Stimulated activated CD4-positive, alpha-beta T cell treated with anti-CD3 and anti-CD28 coated beads, Interleukin-1b, Interleukin-23, amount 100 ng/mL, for 1 hour (primary cell): ENCODE measurements at places on chromosomes 2 and 18.

GRCh38 chr18:79485788-79486355, 90.1 kb downstream of the NFATC1 start:
- DNase-seq, result no peak

DNA sequence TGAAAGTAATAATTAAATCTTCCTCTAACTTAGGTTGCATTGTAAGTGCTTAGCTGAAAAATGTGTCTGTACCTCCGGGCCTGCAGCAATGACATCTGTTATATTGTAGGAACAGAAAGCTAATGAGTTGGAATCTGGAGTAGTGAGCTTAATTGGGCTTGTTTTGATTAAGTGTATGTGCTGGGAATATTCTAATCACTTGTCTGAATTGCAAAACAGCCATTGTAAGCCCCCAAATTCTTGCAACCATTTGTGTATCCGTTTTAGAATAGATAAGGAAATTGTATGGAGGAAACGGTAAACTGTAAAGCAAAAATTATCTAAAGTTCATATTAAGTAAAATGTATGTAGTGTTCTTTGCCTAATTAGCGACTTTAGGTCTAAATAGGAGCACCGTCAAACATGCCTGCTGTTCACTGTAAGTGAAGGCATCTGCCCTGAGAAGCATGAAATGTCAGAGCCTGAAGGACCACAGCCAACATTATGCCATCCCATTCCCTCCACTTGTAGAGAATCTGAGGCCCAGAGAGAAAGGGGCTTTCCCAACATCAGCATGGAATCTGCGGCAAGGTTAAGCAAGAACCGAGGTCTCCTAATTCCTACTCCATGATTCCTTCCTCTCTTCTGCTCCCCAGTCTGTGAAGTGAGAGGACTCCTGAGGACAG, 466.4 kb downstream of the TDRD15 start:
- DNase-seq, result no peak

DNA sequence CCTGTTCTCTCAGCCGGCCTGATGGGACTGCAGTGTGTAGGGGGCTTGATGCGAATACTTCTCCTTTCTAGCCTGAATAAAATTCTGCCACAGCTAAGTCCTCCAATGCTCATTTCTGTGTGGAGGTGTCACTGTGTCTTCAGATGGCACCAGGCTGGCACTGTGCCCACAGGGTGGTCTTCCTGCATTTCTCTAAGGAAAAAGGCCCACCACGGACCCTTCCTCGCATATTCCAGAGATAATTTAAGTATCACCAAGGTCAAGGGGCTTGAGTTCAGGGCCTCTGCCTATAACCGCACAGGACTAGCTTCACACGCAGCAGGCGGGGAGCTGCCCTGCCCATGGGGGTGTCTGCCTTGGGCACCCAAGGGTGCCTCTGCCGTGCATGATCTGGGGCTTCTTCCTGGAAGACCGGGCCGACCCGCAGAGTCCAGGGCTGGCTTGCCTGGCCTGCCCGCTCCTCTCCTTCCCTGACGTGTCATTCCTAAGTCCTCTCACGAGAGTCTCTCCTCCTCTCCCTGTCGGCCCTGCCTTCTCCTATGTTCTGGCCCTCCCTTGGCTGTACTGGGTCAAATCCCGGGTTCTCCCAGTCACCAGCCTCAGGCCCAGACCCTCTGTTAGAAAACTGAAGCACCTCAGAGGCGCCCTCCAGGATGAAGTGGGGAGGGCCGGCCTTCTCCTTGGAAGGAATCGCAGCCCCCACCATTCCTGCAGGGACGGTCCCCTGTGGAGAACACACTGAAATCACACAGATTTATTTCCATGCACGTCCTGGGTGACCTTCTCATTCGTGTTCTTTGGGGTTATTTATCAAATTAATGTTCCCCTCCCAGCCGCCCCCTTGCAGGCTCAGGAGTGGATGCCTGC, 48.9 kb upstream of the PXDN start:
- no peak for DNase-seq

GRCh38 chr2:217959723-217960122, 43.1 kb downstream of the TNS1 start:
- DNase-seq, result no peak

GRCh38 chr2:232435805-232436204, 20.1 kb upstream of the ALPI start:
- DNase-seq, result no peak
